ENCODE measurements at places on chromosomes 11 and 22.

- DNase-seq, result peak; percentile 72
Measured at GRCh38 chr11:78715639-78716311, 141.1 kb upstream of the NARS2 start.

DNA sequence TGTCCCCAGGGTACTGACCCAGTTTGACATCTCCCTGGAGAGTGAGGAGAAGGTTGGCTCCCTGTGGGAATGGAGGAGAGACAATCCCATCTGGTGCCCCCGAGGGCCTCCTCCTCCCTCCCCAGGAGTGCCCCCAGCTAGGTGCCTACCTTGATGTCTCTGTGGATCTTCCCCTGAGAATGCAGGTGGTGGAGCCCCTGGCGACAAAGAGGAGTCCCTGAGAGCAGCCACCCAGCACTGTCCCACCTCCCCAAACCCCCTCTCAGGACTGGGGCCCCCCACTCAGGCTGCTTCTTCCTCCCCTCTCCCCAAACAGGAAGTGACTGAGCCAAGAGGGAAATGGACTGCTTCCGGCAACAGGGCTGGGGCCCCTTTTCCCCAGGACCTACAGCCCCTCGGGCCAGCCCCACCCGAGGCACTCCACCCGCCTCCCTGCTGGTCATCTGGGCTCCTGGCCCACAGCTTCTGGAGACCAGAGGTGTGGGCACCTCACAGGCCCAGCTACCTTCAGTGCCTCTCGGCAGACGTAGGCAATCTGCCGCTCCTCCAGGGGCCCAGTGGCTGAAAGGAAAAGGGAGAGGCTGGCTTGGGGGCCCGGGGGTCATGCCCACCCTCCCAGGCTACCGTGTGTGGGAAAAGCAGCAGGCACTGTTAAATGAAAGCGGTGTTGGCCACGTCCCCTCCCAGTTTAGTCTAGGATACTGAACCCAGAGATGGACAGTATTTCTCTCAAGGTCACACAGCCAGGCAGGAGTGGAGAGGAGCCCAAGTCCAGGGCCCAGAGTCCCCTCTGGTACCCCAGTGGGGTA, 1.2 kb downstream of the MAP4K2 start:
- DNase-seq, result no peak

DNA sequence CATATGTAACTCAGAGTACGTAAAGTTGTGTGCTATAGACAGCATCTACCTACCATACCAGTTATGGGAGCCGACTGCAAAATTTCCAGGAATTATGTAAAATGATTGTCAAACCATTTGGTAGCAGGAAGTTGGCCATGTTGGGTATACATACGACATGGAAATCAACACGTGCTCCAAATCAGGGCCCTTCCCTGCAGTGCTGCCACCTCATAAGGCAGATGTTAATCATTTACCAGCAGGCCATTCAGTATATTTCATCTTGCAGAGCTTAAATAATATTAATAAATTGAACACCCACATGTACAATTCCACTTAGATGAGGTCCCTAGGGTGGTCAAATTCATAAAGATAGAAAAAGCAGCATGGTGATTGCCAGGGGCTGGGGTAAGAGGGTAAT, 9.8 kb downstream of the MS4A18 start:
- DNase-seq, result no peak

DNA sequence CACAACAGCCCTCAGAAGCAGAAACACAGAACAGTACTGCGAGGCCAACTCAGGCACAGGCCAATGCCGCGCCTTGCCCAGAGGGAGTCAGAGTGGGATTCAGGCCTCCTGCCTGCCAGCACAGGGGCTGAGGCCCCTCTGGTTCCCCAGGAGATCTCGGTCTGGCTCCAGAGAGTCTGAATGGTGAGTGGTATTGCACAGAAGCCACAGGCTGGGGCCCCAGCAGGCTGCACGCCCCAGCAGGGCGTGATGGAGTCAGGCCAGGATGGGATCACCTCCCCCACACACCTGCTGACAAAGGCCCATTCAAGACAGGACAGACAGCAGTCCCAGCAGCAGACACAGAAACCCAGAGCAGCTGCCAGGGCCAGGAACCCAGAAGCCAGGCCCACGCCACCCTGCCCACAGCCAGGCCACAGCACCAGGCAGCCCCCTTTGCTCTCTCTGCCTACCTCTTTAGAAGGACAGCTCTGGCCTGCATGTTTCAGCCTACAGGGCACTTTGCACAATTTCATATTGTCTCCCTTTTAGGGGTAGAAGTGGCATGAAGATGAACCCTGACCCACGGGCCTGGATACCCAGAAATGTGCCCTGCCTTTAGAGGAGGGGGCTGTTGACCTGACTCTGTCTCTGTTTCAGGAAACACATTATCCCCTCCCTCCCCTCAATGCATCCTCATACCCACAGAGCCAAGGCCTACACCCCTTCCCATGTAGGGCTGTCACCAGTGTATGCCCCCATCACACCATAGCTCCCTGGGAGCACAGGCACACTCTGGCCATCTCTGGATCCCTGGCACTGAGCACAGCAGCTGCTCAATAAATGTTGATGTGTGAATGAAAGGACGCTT, 6.1 kb downstream of the FXYD6 start:
- no peak for DNase-seq

- DNase-seq, result no peak
Measured at GRCh38 chr22:37112084-37112728, 2.7 kb upstream of the TMPRSS6 start.

GRCh38 chr22:25208743-25209505, 9.3 kb downstream of the CRYBB3 start:
- no peak for DNase-seq

- no peak for DNase-seq
Measured at GRCh38 chr22:23402275-23403151, 177.6 kb downstream of the IGLL1 start.

DNA sequence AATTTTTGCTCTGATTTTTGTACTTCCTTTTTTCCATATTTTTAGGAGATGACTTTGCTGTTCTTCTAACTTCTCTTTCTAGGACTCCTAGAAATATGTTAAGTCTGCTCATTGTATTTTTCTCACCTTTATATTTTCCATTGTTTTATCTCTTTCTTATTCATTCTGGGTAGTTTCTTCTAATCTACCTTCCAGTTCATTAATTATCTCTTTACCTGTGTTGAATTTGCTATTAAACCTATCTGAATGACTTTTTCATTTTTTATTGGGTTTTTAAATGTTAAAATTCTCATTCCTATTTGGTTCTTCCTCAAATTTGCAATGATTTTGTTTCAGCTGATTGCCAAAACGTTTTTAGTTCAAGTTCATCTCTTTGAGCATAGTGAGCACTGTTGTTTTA, 27.8 kb upstream of the EHF start:
- DNase-seq, result no peak

DNA sequence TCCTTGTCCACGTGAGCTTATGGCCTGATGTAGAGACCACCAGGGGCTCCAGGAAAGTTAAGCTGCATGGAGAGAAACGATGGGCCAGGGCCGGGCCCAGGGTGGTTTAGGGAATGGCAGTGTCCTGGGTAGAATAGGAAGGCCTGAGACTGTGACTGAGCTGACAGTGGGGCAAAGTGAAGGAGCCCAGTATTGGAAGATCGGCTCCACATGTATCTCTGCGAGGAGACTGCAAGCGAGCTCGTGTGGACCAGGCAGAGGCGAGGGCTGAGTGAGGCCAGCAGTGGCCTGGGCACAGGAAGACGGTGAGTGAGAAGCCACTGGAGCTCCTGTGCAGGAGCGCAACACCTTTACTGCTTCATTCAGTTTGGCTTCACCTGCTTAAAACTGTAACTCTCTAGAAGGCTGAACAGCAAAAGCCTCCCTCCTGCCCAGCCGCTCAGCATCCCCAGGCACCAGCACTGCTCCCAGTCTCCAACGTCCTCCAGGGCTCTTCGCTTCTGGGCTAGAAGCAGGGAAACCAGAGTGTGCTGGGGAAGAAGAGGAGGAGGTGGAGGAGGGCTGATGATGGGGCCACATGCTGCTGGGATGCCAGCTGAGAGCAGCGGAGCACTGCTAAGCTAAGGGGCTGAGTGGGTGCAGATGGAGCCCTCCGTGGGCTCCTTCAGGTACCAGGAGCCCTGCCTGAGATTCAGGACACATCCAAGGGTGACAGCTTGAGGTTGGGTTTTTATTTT, 13.5 kb downstream of the TCIRG1 start:
- DNase-seq, result no peak

GRCh38 chr22:20864186-20864908, 5.5 kb downstream of the SNAP29 start:
- DNase-seq, result no peak

GRCh38 chr11:46655631-46656030, 38.3 kb downstream of the ATG13 start:
- no peak for DNase-seq

DNA sequence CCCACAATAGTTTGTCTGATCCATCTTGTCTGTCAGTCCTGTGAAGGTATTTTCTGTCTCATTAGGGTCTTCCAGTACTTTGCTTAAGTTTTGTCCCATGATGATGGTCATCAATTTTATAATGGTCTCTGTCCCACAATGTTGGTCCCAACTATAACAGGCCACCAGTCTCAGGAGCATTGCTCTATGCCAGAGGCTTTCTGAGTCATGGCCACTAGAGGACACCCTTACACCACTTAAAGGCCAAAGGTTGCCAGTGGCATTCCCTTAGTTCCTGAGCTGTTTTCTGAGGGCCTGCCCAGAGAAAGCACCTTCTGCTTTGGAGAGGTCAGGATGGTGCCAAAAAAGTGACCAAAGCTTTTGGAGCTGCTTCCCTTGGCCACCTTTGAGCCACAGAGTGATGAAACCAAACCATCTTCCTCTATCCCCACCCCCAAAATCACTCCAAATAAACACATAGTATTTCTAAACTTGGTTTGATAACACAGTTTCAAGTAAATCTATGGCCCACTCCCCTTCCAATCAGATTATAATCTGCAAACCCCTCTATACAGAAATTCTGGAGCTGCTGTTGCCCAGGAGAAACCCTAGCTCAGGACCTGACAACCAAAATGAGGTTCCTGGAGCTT, 19.3 kb downstream of the EIF3F start:
- DNase-seq, result peak; percentile 90

DNA sequence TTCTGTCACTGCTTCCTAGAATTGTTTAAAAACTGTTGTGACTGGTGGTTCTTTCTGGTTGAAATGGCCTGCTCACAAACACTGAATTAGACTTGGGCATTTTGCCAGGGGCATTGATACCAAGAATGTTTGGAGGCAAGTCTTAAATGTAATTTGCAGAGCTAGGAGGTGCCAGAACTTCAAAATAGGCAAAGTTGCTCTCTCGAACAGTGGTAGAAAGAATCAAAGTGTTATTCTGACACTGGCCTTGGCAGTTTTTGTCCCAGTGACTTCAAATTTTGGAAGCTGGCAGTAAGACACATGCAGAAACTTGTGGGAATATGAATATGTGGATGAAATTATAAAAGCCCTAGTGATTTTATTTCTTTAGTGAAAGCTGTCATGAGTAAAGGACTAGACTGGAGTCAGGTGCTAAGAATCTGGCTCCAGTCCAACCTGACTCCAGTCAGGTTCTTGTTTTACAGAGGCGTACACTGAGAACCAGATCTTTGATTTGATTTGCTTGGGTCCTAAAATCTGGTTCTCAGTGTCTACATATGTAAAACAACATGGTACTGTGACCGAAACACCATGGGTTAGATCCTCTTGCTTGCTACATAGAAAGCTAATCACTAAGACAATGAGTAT, 20.9 kb downstream of the SVIP start:
- no peak for DNase-seq

DNA sequence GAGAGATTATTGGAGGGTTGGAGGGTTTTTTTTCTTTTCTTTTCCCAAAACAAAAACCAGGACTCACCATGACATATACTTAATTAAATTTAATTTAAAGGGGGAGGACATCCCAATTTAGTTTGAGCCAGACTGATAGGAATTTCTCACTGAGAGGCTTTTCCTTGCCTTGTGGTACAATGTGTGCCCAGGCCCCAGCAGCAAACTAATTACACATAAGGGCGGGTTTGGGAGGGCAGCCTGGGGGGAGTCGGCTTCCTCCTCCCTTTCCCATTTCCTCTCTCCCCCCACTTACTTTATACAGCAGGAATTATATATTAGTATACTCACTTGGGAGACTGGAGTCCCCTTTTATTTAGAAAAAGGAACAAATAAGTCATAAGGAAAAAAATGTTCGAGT, 2.9 kb downstream of the TEAD1 start:
- peak; percentile 70 for DNase-seq

GRCh38 chr11:34791780-34792542, 124.2 kb downstream of the APIP start:
- peak; percentile 7 for DNase-seq

DNA sequence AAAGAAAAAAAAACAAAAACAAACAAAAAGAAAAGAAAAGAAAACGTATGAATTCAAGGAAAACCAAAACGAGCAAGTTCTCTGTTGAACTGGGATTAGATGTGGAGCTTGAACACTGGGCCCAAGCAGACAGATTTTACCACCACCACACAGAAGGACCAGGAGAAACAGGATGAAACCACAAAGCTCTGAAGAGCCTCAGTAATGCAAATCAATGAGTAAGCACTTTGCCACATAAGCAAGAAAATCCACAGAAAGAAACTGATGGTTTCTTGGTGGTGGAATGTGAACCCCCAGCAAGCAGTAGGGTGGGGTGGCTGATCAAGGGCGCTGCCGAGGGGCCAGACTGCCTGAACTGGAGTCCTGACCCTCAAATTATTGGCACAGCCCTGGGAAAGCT, 50.9 kb upstream of the NFRKB start:
- no peak for DNase-seq

DNA sequence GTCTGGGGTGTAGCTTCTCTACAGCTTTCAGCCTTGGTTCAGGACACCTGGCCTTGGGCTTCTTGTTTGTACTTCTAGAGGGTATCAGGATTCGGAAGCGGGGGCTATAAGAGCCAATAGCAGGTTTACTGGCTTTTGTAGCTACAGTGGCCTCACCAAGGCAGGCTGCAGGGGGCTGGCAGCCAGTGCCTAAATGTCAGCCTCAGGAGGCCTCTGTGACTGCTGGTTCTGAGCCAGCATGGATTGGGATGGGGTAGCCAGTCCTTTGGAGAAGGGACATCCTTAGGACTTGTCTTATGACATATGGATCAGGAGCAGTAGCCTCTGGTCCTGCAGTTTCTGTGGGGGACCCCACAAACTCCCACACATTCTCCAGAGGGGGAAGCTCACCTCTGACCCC, 29.9 kb downstream of the EIF3F start:
- DNase-seq, result no peak

DNA sequence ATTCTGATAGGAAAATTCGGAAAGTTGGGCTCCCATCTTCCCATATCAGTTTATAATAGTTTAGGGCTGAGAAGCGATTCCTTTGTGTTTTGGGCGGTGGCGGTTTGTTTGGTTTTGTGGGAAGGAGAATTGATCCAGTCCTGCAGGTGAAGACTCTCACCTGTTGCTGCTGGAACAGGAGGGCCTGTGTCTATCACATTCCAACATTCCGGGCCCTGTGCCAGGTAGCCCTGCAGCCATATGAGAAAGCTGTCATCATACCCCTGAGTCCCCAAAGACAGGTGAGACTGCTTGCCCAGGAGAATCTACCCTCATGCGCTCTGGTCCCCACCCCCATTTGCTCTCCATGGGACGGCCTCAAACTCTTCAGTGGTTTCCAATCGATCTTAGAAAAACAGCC, 62.1 kb downstream of the TRAF6 start:
- no peak for DNase-seq

GRCh38 chr11:64334764-64335735, 5.0 kb upstream of the CCDC88B start:
- peak; percentile 70 for DNase-seq

- DNase-seq, result no peak
Measured at GRCh38 chr11:120793150-120793549, 230.8 kb upstream of the TBCEL start.

GRCh38 chr11:134611537-134611936, 199.5 kb upstream of the B3GAT1 start:
- DNase-seq, result no peak

GRCh38 chr11:128496692-128497060, 90.7 kb downstream of the ETS1 start:
- peak; percentile 88 for DNase-seq

GRCh38 chr22:49010070-49010863, 817.4 kb downstream of the BRD1 start:
- no peak for DNase-seq
